Naive thymus-derived CD4-positive, alpha-beta T cell (primary cell): ENCODE measurements at places on chromosomes 16 and 17. TPM values are rescaled to one million over a fixed set of nuclear protein-coding genes. Genes with fewer than 3 reads are reported as not detected.
A peak's percentile ranks its signal among the peaks of the same experiment; 100 is the strongest.

Gene DNAAF8
- total RNA-seq, result 0.17 and 0.18 TPM in 2 replicates

Gene GAS7
- 3.3 TPM for total RNA-seq

Gene SP6
- not detected in 2 replicates for total RNA-seq

Gene MAPT
- 0.27 TPM for total RNA-seq

Gene CLEC18C
- 0.89 TPM for total RNA-seq

Gene NGFR
- 0.17 TPM for total RNA-seq

Gene WSCD1
- 0.19 TPM for total RNA-seq

Gene ARHGAP44
- 0.05 TPM in 1 of 2 replicates, not detected in the other for total RNA-seq

Gene EPOP
- 0.19 TPM for total RNA-seq

GRCh38 chr17:40290629-40291280 lies 3.1 kb downstream of the CDC6 start:
- no peaks in the 10 kb centered on the region for H3K4me1 ChIP-seq
- no peak overlapping the region for H3K27ac ChIP-seq
- no peaks in the 10 kb centered on the region for H3K27me3 ChIP-seq
- H3K36me3 ChIP-seq, result no peaks in the 10 kb centered on the region
- H3K4me3 ChIP-seq, result no peak overlapping the region
- DNase-seq, result no peak

- no peak overlapping the region for H3K4me3 ChIP-seq
- H3K27ac ChIP-seq, result no peak overlapping the region
- DNase-seq, result peak; percentile 81
- no peaks in the 10 kb centered on the region for H3K36me3 ChIP-seq
- H3K27me3 ChIP-seq, result no peaks in the 10 kb centered on the region
Measured at GRCh38 chr16:88442727-88443576, 10.1 kb upstream of the ZFPM1 start.

- no peak overlapping the region for H3K27ac ChIP-seq
- H3K4me1 ChIP-seq, result no peaks in the 10 kb centered on the region
- no peaks in the 10 kb centered on the region for H3K36me3 ChIP-seq
- no peak for DNase-seq
Measured at GRCh38 chr17:12386225-12386624, 279.5 kb upstream of the MYOCD start.

DNA sequence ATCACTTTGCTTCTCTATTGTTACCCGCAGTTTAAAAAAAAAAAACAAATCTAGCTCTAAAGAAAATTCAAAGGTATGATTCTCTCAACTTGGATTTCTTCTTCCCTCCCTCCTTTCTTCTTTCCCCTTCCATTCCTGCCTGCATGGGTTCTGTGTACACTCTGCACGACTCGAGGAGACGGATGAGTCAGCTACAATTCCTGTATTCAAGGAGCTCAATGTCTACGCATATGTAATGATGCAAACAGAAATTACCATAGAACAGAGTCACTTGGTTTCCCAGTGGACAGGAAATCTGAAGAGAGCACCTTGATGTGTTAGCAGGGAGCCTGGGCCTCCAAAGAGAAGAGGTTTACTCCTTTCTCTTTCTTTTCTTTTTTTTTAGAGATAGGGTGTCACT lies 92.3 kb downstream of the VPS53 start:
- no peak overlapping the region for H3K27ac ChIP-seq
- H3K36me3 ChIP-seq, result no peaks in the 10 kb centered on the region
- H3K4me1 ChIP-seq, result no peaks in the 10 kb centered on the region
- no peak overlapping the region for H3K4me3 ChIP-seq
- no peaks in the 10 kb centered on the region for H3K27me3 ChIP-seq

DNA sequence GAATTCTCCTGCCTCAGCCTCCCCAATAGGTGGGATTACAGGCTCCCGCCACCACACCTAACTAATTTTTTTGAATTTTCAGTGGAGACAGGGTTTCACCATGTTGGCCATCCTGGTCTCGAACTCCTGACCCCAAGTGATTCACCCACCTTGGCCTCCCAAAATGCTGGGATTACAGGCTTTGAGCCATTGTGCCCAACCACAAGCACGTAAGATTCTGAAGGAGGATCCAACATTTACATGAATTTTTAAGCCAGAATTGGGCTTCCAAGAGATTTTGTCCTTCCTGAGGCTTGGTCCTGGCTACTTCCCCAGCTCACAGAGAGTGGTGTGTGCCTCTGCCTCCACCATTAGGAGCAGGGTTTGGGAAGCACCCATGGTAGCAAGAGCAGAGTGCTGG lies 11.1 kb downstream of the G6PC3 start:
- no peak for DNase-seq
- no peaks in the 10 kb centered on the region for H3K27me3 ChIP-seq
- H3K27ac ChIP-seq, result no peak overlapping the region
- no peak overlapping the region for H3K4me3 ChIP-seq
- no peaks in the 10 kb centered on the region for H3K4me1 ChIP-seq

GRCh38 chr17:1005361-1005946 lies 8.5 kb downstream of the TIMM22 start:
- no peak for DNase-seq
- no peak overlapping the region for H3K27ac ChIP-seq
- H3K4me1 ChIP-seq, result no peaks in the 10 kb centered on the region

- no peaks in the 10 kb centered on the region for H3K4me1 ChIP-seq
- no peak for DNase-seq
- no peaks in the 10 kb centered on the region for H3K27me3 ChIP-seq
- H3K4me3 ChIP-seq, result no peak overlapping the region
- H3K36me3 ChIP-seq, result no peaks in the 10 kb centered on the region
Measured at GRCh38 chr16:4087099-4087885, 28.9 kb downstream of the ADCY9 start.

DNA sequence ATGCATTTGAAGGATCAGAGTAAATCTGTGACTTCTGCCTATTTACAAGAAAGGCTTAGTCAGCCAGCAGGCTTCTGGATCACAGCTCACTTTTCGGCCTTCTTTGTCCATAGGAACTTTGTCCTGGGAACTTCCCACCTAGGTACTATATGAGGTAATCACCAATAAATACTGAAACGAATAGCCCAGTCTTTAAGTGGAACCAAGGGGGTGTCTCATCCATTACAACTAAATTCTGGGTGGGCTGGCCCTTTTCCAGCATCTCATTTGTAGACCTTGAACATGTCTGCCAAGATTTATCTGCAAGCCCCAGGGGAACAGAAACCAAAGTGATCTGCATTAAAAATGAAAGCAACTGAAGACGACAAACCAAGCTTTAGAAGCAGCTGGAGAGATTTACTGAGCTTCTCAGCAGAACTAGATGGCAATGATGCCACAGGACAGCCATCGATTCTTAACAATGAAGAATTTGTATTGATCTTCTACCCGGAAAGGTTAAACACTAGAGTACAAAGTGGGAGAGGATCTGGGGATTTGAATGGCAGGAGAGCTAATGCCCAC lies 55.5 kb downstream of the SNX11 start:
- H3K27me3 ChIP-seq, result no peaks in the 10 kb centered on the region
- H3K4me1 ChIP-seq, result no peaks in the 10 kb centered on the region
- peaks cover 70% of the 10 kb centered on the region for H3K36me3 ChIP-seq
- no peak overlapping the region for H3K4me3 ChIP-seq
- DNase-seq, result no peak

- peaks cover 18% of the 10 kb centered on the region for H3K4me1 ChIP-seq
- H3K27ac ChIP-seq, result no peak overlapping the region
- no peak overlapping the region for H3K4me3 ChIP-seq
- DNase-seq, result no peak
Measured at GRCh38 chr17:1522626-1523025, 6.2 kb upstream of the INPP5K start.

- no peaks in the 10 kb centered on the region for H3K27me3 ChIP-seq
- no peak overlapping the region for H3K27ac ChIP-seq
- H3K36me3 ChIP-seq, result peaks cover 25% of the 10 kb centered on the region
- H3K4me1 ChIP-seq, result no peaks in the 10 kb centered on the region
Measured at GRCh38 chr16:8661703-8662102, 12.7 kb upstream of the ABAT start.

DNA sequence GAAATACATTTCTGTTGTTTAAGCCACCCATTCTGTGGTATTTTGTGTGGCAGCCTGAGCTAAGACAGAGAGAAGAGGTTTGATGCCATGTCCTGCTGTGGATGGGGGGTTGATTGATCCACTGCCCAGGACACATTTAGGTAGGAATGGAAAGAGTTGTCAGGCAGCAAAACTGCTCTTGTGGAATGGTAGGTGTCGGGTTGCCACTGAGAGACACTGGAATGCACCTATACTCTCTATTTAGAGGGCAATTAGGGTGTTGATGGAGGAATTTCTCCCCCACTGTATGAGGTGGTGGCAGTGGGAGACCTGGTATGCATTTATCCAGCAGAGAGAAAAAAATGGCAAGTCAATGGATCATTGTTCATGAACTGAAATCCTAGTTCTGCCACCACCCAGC lies 30.9 kb downstream of the CBLN1 start:
- no peaks in the 10 kb centered on the region for H3K36me3 ChIP-seq
- DNase-seq, result no peak
- H3K4me3 ChIP-seq, result no peak overlapping the region
- no peaks in the 10 kb centered on the region for H3K27me3 ChIP-seq

- no peak for DNase-seq
- H3K4me1 ChIP-seq, result peaks cover 14% of the 10 kb centered on the region
- no peak overlapping the region for H3K27ac ChIP-seq
- no peaks in the 10 kb centered on the region for H3K36me3 ChIP-seq
Measured at GRCh38 chr17:80885947-80886582, 105.6 kb upstream of the CHMP6 start.

- no peaks in the 10 kb centered on the region for H3K36me3 ChIP-seq
- H3K27me3 ChIP-seq, result no peaks in the 10 kb centered on the region
- no peak overlapping the region for H3K27ac ChIP-seq
- DNase-seq, result peak; percentile 8
Measured at GRCh38 chr17:56009795-56010651, 143.3 kb upstream of the ANKFN1 start.

- no peaks in the 10 kb centered on the region for H3K27me3 ChIP-seq
Measured at GRCh38 chr16:66156538-66156937, 210.0 kb upstream of the CDH5 start.

GRCh38 chr16:63980763-63981162 lies 1141.1 kb downstream of the CDH11 start:
- H3K4me1 ChIP-seq, result no peaks in the 10 kb centered on the region
- H3K27me3 ChIP-seq, result no peaks in the 10 kb centered on the region
- no peaks in the 10 kb centered on the region for H3K36me3 ChIP-seq
- no peak overlapping the region for H3K27ac ChIP-seq

DNA sequence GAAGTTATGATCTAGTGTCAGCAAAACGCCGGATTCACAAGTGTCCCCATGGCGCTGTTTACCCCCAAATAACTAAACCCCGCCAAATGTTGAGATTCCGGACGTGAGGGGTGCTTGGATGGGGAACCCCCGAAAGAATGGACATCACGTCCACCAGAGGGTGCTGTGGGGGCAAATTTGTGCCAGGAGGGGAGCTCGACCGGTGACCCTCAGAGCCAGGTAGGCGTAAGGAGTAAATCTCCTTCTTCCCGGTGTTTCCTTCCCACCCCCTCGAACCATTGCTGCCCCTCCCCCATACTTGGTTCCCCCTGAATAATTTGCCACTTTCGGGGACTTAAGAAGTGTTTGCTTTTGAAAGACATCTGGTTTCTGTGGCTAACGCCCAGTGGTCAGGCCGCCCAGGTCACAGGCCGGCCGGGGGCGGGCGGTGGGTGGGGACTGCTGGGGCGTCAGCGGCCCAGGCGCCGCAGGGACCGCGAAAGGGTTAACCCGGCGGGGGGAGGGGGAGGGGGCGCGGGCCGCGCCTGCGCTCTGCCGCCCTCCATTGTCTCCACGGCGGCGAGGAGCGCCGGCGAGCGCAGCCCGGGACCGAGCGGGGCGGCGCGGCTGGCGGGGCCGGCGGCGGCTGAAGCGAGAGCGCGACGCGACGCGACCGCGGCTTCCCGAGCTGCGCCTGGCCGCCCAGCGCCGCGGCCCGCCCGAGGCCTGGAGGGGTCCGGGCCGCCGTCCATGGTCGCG lies at the start of gene ZNRF1:
Gene ZNRF1 (plus strand): TSS at position 544 of the 738 bp plus-strand sequence. CDS start 648 bp downstream, outside the sequence.
- no peaks in the 10 kb centered on the region for H3K27me3 ChIP-seq
- DNase-seq, result peak; percentile 71
- peaks cover 9% of the 10 kb centered on the region for H3K4me1 ChIP-seq
- H3K36me3 ChIP-seq, result no peaks in the 10 kb centered on the region
- H3K27ac ChIP-seq, result peak within 1 kb of the TSS; percentile 54
- H3K4me3 ChIP-seq, result peak within 1 kb of the TSS; percentile 69

- no peaks in the 10 kb centered on the region for H3K36me3 ChIP-seq
- no peaks in the 10 kb centered on the region for H3K4me1 ChIP-seq
- no peak for DNase-seq
- no peak overlapping the region for H3K4me3 ChIP-seq
Measured at GRCh38 chr16:65042438-65043365, 79.2 kb downstream of the CDH11 start.

- no peak overlapping the region for H3K4me3 ChIP-seq
- no peak overlapping the region for H3K27ac ChIP-seq
- H3K36me3 ChIP-seq, result no peaks in the 10 kb centered on the region
Measured at GRCh38 chr16:17578981-17579874, 108.5 kb upstream of the XYLT1 start.

DNA sequence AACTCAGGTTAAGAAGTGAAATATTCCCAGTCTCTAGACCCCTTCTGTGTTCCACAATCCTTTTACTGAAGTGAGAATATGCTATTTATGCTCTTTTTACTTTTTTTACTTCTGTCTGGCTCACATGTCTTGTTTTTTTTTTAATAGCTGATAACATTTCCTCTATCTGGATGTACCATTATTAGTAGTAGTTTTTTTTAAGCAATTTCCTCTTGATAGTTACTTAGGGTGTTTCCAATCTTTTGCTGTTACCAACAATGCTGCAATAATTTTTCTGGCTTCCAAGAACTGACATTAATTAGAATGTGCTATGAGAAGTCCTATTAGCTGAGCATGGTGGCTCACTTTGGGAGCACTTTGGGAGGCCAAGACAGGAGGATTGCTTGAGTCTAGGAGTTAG lies 32.0 kb downstream of the KSR1 start:
- DNase-seq, result no peak
- no peak overlapping the region for H3K27ac ChIP-seq
- H3K36me3 ChIP-seq, result no peaks in the 10 kb centered on the region
- no peak overlapping the region for H3K4me3 ChIP-seq

- H3K27ac ChIP-seq, result peak overlapping the region; percentile 40
- peaks cover 34% of the 10 kb centered on the region for H3K4me1 ChIP-seq
- no peaks in the 10 kb centered on the region for H3K36me3 ChIP-seq
- no peak for DNase-seq
- no peak overlapping the region for H3K4me3 ChIP-seq
Measured at GRCh38 chr16:74558873-74559272, 48.0 kb downstream of the GLG1 start.

DNA sequence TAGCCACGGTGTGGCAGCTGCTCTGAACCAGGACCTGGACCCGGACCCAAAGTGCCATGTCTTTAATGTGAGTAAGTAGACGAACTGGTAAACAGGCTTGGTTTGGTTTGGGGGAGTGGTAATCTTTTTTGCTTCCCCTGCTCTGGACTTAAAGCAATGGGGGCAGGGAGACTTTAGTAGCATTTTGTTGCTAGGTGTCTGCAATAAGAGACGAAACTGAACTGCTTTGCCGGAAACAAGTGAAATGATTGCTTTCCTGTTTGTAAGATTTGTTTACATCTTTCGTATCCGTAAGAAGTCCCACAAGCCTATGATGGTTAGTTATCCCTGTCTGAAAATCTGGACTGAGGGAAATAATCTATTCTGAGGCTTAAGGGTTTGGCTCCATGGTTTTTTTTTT lies 21.5 kb downstream of the PRCD start:
- H3K4me1 ChIP-seq, result peaks cover 34% of the 10 kb centered on the region
- no peak overlapping the region for H3K4me3 ChIP-seq
- DNase-seq, result no peak

- H3K27me3 ChIP-seq, result no peaks in the 10 kb centered on the region
- H3K4me3 ChIP-seq, result no peak overlapping the region
- H3K4me1 ChIP-seq, result peaks cover 13% of the 10 kb centered on the region
- H3K36me3 ChIP-seq, result no peaks in the 10 kb centered on the region
Measured at GRCh38 chr16:17476414-17477259, 5.9 kb upstream of the XYLT1 start.
